ENCODE measurements at places on chromosomes 13 and 19.

GRCh38 chr13:29648760-29649159 is 53.3 kb upstream of the SLC7A1 start:
- no peak for DNase-seq

GRCh38 chr13:113411216-113412023 is 41.9 kb downstream of the ADPRHL1 start:
- DNase-seq = no peak

- no peak for DNase-seq
These were observed 68.8 kb upstream of the ZNF599 start for GRCh38 chr19:34841780-34842179.

DNA sequence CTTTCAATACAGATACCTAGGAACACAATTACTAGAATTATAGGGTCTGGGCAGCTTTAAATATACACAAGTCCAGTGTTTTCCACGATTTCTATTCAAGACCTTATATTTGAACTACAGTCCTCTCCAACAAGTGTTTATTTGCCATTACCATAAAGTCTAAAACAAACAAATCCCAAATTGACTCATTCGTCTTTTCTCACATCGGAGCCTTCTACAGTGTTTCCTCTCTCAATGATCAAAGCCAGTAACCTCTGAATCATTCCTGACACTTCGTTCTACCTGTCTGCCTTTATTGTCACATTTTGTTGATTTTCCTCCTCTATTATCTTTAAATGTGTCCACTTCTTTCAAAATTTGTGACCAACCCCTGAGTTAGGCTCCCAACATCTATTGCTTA is 1356.5 kb upstream of the SLC10A2 start:
- peak; percentile 25 for DNase-seq

DNA sequence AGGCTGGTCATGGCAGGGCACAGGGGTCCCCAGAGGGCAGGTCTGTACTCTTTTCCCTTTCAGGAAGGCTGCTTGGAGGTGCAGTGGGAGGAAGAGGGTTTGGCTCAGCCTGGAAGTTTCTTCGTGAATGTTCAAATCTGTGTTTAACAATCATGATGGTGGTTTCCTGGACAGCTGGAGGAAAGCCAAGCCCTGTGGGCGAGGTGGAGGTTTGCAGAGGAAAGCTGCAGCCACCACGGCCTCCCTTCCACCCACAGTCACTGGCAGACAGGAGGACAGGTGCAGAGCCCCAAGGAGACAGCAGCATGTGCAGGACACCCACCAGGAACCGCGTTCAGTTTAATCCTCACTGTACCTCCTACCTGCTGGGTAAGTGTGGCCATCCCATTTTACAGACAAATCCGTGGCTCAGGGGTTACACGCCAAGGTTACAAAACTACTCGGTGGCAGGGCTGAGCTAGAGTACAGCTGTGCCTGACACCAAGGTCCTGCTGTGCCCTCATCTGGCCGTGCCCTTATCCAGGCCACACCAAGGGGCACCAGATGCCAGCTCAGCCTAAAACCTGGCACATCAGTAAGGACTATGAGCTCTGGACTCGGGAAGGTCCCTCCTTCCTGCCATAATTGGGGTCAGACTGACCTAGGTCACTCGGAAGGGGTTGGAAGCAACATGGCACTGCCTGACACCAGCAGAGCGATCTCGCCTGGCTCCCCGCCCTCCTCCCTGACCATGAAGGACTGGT is 34.1 kb downstream of the SUGP2 start:
- DNase-seq = peak; percentile 23

DNA sequence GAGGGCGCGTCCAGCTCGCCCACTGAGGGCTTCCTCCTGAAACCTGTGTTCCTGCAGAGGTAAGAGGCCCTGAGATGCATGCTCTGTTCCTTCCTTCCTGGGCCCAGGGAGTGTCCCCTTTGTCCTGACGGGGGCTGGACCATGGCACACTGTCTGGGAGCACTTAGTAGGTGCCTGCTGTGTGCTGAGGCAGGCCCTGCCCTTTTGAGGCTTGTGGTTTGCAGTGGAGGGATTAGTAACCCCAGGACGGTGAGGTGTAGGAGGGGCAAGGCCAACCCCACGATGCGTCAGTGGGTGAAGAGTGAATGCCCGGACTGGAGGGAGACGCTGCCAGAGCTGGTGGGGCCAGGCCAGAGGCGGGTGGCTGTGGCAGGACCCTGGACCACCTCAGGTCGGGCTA is 11.2 kb upstream of the F2RL3 start:
- no peak for DNase-seq

- DNase-seq = no peak
These were observed 21.0 kb upstream of the GATAD2A start for GRCh38 chr19:19384486-19384885.

DNA sequence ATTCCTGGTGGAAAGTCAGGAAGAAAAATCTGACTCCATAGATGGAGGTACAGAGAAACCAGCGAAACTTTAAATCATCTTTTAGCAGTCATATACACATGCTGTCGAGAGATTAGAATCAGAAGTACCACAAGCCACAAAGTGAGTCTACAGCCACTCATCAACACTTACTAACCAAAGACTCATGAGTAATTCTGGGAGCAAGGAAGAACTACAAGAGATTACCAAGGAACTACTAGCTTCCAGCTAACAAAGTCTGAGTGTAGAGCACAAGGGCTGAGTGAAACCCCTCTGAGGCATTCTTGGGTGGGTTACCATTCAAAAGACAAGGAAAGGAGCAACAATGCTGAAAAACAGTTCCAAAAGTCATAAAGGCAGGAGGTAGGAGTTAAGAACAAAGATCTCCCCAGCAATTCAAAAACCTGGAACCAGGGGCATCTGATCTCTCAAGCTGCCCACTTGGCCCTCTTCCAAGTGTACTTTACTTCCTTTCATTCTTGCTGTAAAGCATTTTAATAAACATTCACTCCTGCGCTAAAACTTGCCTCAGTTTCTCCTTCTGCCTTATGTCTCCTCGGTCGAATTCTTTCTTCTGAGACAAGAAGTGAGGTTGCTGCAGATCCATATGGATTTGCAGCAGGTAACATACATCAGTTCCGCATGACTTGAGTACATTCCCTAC is 13.0 kb downstream of the RBM26 start:
- DNase-seq = no peak

DNA sequence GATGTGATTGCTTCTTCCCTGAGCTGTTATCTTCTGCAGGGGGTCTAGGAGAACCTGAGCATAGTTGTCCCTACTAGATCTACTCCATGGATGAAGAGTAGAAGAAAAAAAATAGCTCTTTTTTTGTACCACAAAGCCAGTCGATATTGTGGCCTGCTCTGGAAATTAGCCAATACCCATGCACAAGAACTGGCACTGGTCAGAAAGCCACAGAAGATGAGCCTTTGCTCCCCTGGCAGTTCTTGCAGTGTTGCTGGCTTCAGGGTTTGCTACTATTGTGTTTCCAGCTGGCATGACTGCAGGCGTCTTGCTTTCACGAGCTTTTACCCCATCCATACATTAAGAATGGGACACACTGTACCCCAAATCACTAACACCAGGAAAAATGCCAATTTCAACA is 547.7 kb upstream of the KLF12 start:
- no peak for DNase-seq

- DNase-seq = no peak
These were observed 49.2 kb upstream of the RGCC start for GRCh38 chr13:41408121-41408520.

- no peak for DNase-seq
These were observed 33.7 kb upstream of the VSTM2B start for GRCh38 chr19:29491995-29492577.

DNA sequence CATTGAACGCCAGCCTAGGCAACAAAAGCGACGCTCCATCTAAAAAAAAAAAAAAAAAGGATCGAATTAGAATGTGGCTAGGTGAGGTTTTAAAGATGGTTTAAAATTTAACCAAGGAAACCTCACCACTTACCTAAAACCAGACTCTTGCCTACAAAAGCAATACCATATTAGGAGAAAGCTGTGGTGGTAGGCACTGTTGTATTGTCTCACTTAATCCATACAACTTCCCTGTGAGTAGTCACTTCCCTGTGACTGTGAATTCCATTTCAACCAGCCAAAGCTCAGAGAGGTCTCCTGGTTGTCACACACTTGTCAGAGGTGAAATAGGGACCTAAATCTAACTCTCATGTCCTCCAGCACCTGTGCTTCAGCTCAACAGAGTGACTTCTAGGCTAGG is 15.4 kb downstream of the SHISA2 start:
- no peak for DNase-seq

DNA sequence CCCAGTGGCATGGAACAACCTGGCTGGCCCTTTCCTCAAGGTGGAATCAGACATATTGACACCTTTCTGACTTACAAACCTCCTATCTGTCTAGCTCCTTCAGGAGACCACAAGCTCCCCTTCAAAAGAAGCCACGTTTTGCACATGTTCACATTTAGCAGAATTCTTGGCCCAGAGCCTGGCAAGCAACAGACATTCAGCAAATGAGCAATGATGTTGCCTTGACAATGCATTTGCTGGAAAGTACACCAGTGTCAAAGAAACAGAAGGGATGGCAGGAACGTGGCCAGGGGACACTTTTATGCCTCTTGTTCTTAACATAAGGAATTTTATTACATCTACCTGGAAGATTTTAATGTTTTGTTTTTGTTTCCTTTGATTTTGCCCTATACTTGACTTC is 85.5 kb upstream of the FGF14 start:
- DNase-seq = peak; percentile 15

- no peak for DNase-seq
These were observed 121.0 kb downstream of the COG6 start for GRCh38 chr13:39776439-39776838.

GRCh38 chr13:99085808-99086266 is 108.0 kb upstream of the DOCK9 start:
- DNase-seq = no peak

- no peak for DNase-seq
These were observed 19.5 kb downstream of the CAPS start for GRCh38 chr19:5933391-5934068.

DNA sequence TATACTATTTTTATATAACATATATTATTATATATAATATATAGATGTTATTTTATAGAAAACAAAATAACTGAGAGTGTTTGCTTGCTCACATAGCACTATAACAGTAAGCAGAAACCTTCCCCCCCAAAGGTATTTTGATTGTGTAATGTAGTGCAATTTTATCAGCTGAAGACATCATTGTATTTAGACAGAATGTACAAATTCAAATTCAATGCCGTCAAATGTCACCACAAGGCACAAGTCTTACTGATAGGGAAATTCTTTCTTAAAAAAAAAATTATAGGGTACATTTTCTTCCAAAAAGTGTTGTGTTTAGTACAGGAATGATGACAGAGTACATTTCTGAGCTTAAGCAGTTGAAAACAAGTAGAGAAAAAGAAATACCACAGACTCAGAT is 1147.1 kb upstream of the SPRY2 start:
- DNase-seq = no peak

DNA sequence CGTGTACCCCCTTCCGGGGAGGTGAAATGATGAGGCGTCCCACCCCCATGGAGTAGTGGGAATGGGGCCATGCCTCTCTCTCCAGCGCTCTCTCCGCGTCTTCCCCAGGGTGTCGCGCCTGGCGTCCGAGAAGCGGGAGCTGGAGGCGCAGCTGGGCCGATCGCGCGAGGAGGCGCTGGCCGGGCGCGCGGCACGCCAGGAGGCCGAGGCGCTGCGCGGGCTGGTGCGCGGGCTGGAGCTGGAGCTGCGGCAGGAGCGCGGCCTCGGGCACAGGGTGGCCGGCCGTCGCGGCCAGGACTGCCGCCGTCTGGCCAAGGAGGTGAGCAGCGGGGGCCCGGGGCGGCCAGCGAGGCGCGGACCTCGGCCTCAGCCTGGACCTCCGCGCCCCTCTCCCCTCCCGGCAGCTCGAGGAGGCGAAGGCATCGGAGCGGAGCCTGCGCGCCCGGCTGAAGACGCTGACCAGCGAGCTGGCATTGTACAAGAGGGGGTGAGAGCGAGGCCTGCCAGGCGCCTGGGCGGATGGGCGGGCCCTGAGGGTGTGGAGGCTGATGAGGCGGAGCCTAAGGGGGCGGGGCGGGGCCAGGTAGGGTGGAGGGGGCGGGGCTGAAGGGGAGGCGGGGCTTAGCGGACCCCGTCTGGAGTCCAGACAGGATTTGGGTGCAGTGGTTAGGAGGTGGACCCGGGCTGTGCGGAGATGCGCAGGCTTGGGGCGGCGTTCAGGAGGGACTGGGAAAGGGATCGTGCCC is 7.7 kb downstream of the PGLYRP1 start:
- peak; percentile 51 for DNase-seq

GRCh38 chr13:95180513-95181245 is 120.6 kb downstream of the ABCC4 start:
- DNase-seq = no peak

DNA sequence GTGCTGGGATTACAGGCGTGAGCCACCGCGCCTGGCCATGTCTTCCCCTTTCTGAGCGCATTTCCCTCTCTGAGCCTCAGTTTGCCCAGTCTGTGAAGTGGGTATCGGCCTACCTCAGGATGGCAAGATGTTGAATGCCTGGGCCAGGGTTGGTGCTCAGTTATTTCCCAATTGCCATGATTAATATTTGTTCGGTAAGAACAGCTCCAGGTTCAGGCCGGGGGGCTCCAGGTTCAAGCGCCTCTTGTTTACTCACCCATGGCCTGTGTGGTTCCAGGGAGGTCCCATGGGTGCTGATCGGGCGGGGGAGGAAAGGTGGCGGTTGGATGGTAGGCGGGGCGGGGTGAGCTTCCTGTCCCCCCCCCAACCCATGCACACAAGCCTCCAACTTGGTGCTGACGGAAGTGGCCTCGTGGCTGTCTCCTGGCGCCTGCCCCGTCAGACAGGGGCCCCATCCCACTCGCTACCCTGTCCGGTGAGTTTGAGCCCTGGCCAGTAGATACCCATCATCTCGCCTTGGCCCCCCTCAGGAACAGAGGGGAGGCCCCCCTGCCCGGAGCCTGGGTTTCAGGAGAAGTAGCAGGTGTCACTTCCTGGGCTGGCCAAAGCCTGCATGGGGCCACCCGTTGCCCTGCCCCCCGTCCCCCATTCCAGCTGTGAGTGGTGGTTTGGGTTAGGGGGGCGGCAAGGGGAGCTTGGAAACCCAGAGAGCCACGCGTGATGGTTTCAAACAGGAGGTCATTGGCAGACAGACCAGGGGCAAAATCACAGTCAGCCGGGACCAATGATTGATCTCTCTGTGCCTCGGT is at the start of gene FCHO1:
Gene FCHO1 (plus strand): TSS at position 375 of the 809 bp plus-strand sequence. CDS start 3,688 bp downstream, outside the sequence.
- DNase-seq = no peak

- DNase-seq = no peak
These were observed 199.8 kb upstream of the SGCG start for GRCh38 chr13:22980936-22981335.

GRCh38 chr13:106507560-106508274 is 27.7 kb downstream of the EFNB2 start:
- DNase-seq = no peak

DNA sequence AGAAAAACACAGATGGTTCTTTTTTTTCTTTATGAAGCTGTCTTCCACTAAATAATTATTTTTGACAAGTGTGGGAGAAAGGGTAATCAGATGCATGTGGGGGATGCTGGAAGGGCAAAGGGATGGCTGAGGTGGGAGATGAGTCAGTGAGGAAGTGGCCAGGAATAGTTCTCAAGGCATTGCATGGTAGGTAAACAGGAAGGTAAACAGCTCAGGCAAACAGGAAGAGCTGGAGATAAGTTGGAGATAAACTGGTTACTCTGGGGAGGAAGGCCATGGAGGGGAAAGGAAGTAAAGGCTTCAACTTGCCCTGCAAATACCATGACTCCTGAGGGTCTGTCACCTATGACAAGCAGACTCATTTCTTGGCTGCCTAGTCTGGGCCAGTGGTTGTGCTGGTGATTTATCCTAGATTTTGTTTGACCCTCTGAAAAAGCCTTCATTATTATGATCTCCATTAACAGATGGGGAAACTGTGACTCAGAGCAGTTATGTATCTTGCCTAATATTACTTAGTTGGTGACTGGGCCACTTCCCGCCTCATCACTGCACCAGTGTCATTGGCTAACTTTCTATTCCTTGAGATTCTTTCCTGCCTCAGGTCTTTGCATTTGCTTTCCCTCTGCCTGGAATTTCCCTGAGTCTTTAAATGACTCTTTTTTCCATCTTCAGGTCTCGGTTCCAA is 17.1 kb downstream of the ACTL9 start:
- DNase-seq = no peak
